Left renal cortex interstitium (tissue), 4 donors: ENCODE measurements at places on chromosomes 7 and 10.

DNA sequence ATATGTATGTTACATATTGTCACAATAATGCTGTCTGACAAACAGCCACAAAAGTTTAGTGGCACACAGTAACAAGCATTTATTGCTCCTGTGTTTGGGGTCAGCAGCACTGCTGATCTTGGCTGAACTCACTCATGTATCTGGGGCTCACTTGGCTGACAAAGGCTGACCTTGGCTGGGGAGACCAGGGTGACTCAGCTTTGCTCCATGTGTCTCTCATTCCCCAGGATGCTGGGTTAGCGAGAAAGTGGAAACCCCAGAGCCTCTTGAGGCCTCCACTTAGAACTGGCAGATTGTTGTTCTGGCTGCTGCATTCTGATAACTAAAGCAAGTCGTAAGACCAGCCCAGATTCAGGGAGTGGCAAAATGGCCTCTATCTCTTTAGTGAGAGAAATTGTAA, 217.3 kb upstream of the HABP2 start:
- no peak for DNase-seq

- DNase-seq = no peak
Measured at GRCh38 chr7:96189129-96189820, 132.6 kb downstream of the SLC25A13 start.

GRCh38 chr10:11331726-11332125, 279.7 kb downstream of the USP6NL start:
- no peak for DNase-seq

DNA sequence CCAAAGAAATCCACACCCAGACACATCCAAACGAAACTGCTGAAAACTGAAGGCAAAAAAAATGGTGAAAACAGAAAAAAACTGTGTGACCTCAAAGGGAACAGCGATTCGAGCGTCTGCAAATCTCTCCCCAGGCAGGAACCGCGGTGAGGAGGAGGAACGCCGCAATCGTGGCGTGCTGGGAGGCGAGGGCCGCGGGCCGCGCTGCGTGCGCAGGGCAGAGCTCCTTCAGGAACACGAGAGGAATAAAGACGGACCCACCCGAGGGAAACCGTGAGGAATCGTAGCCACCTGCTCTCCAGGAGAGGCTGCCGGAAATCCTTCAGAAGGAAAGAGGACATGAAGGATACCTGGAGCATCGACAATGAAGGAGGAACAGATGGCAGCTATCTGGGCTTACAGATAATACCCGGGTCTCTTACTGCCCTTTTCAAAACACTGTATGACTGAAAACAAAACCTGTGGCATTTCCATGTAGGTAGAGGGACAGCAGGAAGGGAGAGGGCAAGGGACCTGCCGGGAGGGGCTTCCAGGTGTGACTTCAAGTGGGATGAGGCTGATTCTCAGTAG, 266.0 kb downstream of the MAD1L1 start:
- DNase-seq = no peak

DNA sequence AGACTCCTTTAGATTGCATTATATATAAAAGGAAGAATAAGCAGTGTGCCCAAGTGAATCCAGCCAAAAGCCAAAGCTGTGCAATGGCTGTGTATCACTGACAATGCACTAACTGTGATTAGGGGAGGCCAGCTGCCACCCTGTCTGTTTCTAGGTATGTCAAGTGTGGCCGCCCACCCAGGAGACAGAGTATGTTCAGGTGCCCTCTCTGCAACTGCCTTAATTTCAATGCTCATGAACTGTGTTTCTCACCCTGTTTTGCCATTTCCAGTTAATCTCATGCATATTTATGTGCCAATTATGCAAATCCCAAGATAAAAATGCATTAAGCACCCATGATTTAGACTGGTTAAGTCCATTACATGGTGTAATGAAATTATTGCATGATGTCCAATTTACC, 159.4 kb downstream of the FRMD4A start:
- no peak for DNase-seq

GRCh38 chr10:34405611-34406462, 409.3 kb downstream of the PARD3 start:
- DNase-seq = no peak

DNA sequence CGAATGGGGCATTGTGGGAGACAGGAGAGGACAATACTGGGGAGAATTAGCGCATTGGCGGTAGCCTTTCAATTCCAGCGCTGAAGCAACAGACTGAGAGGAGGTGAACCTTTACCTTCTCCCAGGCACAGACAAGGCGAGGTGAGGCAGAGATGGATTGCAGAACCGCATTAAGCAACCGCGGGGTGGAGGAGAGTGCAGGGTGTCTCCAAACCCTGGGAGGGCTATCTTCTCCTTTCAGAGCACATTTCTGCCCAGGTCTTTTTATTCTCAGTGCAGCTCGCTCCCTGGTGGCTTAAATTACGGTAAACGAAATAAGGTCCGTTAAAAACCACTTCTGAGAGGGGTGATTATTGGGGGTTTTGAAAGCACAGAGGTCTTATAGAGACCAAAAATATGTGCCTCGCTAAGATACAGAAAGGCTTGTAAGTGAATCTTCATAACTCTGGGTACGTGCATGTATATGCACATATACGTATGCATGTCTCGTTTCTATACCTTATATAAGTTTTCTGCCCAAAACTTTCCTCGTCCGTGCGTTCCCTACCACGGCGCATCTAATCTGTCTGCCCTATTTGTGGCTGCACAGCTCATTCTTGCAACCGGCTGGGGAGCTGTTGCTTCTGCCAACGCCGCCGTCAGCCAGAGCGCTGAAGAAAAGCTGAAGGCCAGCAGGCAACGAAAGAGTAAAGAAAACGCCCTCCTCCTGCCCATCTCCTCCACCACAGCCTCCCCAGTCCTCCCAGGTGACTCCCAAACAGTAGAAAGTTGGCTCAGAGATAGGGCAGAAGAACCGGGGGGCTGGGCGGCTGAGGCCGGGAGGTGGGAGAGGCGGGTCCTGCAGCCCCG, 895 bp upstream of the ZNF804B start:
- no peak for DNase-seq
